ENCODE measurements at places on chromosomes 16 and 17. TPM values are rescaled to one million over a fixed set of nuclear protein-coding genes. Genes with fewer than 3 reads are reported as not detected.

- H3K4me1 ChIP-seq: no peaks in the 10 kb centered on the region
- no peak overlapping the region for H3K27ac ChIP-seq
- H3K36me3 ChIP-seq: no peaks in the 10 kb centered on the region
- H3K4me3 ChIP-seq: no peak overlapping the region
- H3K27me3 ChIP-seq: no peaks in the 10 kb centered on the region
These were observed 103.6 kb upstream of the C16orf82 start for GRCh38 chr16:26963109-26963508.

GRCh38 chr17:44190481-44190880, 3.7 kb downstream of the TMUB2 start:
- H3K36me3 ChIP-seq: peaks cover 22% of the 10 kb centered on the region
- no peak for DNase-seq
- no peak overlapping the region for H3K4me3 ChIP-seq
- H3K27me3 ChIP-seq: no peaks in the 10 kb centered on the region
- no peak overlapping the region for H3K27ac ChIP-seq
- peaks cover 18% of the 10 kb centered on the region for H3K4me1 ChIP-seq

GRCh38 chr17:7241090-7241733, 1.0 kb downstream of the GABARAP start:
- H3K4me3 ChIP-seq: peak overlapping the region; percentile 78
- DNase-seq: no peak
- peaks cover 35% of the 10 kb centered on the region for H3K4me1 ChIP-seq
- H3K27ac ChIP-seq: peak overlapping the region; percentile 69

- no peaks in the 10 kb centered on the region for H3K36me3 ChIP-seq
- no peak overlapping the region for H3K27ac ChIP-seq
- H3K4me3 ChIP-seq: peak overlapping the region; percentile 41
These were observed 9.0 kb downstream of the CBFA2T3 start for GRCh38 chr16:88967830-88968588.

GRCh38 chr17:29461483-29462206, 71.5 kb downstream of the TAOK1 start:
- H3K4me1 ChIP-seq: no peaks in the 10 kb centered on the region
- H3K36me3 ChIP-seq: no peaks in the 10 kb centered on the region
- no peak overlapping the region for H3K27ac ChIP-seq
- H3K4me3 ChIP-seq: no peak overlapping the region
- no peak for DNase-seq

GRCh38 chr17:65190467-65191097, 53.4 kb downstream of the RGS9 start:
- H3K36me3 ChIP-seq: no peaks in the 10 kb centered on the region
- no peaks in the 10 kb centered on the region for H3K4me1 ChIP-seq
- no peak for DNase-seq
- H3K4me3 ChIP-seq: no peak overlapping the region
- H3K27me3 ChIP-seq: no peaks in the 10 kb centered on the region

DNA sequence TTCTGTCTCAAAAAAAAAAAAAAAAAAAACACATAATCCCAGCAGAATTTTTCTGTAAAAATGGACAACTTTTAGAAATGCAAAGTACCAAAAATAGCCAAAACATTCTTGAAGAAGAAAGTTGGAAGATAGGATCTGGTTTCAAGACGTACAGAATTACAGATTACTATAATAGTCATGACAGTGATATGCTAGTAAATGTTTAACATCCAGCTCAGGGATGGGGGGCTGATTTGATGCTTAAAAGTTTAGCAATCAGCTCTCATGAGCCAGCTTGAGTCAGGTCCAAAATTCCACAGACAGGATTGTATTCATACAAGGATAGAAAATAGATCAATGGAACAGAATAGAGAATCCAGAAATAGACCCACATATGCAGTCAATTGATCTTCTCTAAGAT, 100.5 kb downstream of the CYB561 start:
- no peak overlapping the region for H3K4me3 ChIP-seq
- H3K4me1 ChIP-seq: no peaks in the 10 kb centered on the region
- H3K36me3 ChIP-seq: no peaks in the 10 kb centered on the region
- no peak for DNase-seq
- no peak overlapping the region for H3K27ac ChIP-seq

AGRP gene
- total RNA-seq: not detected

DHRS7C gene
- total RNA-seq: not detected
